ENCODE measurements at places on chromosomes 6 and 20.

GRCh38 chr20:36506253-36506652 is 35.1 kb upstream of the MYL9 start:
- no peak for DNase-seq

DNA sequence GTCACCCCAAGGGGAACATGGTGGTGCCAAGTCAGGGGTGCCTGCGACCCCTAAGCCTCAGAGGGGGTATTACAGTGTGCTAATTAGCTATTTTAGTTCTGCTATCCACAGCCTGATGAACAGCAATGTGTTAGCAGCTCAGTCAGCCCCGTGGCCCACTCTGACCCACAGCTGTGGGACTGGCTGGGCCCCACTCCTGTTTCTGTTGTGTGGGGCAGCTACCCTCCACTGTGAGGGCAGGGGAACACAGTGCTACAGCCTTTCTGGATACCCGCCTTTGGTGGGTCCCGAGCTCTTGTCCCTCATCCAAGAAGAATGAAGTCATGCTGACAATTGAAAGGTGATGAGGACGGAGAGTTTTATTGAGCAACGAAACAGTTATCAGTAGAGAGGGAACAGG is 152.5 kb upstream of the GGTLC1 start:
- no peak for DNase-seq

GRCh38 chr6:89787660-89788328 is 31.8 kb downstream of the MDN1 start:
- DNase-seq: no peak

- DNase-seq: no peak
Measured at GRCh38 chr6:288866-289265, 3.4 kb upstream of the DUSP22 start.

DNA sequence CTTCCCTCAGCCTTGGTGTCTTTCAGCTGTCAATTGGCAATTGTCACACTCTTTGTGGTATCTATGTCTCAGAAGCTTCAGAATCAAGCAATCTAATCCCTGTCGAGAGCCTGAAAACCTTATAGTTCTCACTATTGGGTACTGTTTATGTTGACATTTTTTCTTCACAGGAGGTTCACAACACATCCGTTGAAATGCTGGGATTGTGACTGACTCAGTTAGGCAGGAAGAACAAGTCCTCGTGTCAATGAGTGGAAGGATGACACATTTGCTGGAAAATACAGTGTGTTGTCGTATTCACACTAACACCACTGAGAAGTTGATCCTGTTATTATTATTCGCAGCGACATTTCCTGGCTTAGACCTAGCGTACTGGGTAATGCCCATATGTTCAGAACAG is 163.9 kb upstream of the CITED2 start:
- DNase-seq: no peak

DNA sequence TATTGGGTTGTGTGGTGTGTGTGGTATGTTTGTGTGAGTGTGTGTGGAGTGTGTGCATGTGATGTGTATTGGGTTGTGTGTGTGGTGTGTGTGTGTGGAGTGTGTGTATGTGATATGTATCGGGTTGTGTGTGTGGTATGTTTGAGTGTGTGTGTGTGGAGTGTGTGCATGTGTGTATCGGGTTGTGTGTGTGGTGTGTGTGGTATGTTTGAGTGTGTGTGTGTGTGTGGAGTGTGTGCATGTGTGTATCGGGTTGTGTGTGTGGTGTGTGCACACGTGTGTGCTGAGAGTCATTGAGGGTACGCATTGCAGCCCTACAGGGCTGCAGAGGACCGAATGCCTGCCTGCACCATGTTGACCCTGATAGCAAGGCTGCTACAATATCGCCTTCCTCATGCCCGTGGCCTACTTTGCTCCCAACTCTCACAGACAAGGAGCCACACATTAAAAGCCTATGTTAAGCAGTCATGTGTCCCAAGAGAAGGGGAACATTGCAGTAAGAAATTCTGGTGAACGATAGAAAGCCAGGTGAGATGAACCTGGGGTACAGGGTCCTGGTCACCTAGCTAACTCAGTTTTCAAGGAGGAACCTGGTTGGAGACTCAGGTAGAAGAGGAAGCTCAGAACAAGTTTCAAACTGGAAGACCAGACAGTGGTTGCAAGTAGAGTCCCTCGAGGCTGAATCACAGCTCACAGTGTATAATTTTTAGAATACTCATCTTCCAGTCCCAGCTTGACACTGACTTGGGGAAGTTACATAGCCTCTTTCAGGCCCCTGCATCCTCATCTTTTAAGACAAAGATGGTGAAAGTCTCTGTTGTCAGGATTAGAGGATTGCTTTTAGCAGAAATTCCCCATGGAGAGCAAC is 45.7 kb upstream of the TMEM170B start:
- no peak for DNase-seq

- DNase-seq: no peak
Measured at GRCh38 chr20:7609251-7609650, 331.0 kb downstream of the HAO1 start.

DNA sequence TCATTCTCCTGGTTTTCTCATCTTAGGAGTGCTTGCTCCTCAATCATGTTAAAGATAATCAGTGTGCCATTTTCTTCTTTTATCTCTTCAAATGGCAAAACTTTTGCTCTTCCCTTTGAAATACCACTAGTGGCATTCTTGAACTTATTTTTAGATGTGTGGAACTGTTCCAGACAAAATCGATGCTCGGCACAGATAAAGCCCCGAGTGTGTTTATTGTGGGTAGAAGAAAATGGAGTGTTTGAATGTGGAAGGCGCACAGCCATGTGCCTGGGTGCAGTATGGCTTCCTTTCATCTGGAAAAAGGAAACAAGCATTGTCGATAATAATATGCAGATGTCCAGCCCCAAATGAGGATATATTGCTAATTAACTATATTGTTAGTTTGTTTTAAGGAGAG is 42.4 kb downstream of the ISM1 start:
- DNase-seq: no peak

DNA sequence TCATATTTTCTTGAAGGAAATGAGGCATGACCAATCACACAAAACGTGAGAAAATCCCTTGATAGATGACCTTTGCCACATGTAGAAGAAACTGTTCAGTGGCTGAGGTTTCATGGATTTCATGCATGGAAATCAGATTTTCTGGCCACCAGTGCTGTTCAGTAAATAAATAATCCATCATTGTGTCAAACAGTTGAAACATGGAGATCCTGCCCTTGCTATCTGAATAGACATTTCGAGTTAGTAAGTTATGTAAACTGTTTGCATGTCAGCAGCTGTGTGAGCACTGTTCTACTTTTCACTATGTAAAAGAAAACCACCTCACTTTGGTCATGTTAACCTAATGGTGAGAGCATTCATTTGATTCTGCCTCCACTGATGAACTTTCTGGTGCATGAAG is 793.9 kb upstream of the EPHA7 start:
- DNase-seq: no peak

DNA sequence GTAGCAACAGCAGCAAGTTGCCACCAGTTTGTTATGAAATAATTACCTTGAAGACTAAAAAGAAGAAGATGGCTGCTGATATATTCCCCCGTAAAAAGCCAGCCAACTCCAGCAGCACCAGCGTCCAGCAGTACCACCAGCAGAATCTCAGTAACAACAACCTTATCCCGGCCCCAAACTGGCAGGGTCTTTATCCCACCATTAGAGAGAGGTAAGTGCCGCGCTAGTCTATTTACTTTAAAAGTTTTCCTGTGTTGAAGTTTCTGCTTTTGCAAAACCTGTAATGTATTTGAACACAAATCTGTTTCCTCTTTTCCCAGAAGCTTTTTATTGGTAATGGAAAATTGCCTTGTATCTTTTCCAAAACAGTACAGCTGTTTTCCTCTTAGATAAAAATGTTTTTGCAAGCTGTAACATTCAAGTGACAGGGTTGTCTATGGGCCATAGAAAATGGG is 725 bp downstream of the BTBD3 start:
- no peak for DNase-seq

Measured in right kidney (tissue), 9 donors.